ENCODE measurements at places on chromosomes 5 and 9.

GRCh38 chr5:79575996-79576395 lies 36.2 kb upstream of the TENT2 start:
- no peak for DNase-seq

DNA sequence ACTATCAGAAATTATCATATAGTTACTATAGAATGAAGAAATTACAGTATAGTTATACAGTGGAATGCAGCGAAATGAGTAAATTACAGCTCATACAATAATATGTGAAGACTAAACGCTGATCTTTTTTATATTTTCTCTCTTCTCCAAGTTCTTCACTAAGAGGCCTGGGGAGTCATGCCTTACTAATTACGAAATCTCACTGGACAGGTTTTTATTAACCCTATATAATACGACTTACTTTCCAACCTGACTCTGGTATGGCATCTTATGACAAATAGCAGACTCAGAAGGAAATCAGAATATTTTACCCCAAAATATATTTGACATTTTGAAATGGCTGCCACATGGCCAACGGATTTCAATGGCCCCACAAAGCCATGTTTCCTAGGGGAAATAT lies 9.1 kb downstream of the CARNMT1 start:
- DNase-seq, result no peak

DNA sequence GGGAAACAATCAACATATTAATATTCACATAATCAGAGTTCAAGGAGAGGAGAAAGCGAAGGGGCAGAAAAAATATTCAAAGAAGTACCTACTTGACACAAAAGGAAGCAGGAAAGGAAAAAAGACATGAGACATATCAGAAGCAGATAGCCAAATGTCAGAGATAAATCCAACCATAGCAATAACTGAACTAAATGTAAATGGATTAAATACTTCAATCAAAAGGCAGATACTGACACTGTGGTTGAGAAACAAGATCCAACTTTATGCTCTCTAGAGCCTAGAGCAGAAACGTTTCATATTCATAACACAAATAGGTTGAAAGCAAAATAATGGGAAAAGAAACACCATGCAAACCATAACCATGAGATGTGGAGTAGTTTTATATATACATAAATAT lies 9.0 kb downstream of the MRPS2 start:
- no peak for DNase-seq

- no peak for DNase-seq
Measured at GRCh38 chr5:177146891-177147638, 13.5 kb downstream of the NSD1 start.

DNA sequence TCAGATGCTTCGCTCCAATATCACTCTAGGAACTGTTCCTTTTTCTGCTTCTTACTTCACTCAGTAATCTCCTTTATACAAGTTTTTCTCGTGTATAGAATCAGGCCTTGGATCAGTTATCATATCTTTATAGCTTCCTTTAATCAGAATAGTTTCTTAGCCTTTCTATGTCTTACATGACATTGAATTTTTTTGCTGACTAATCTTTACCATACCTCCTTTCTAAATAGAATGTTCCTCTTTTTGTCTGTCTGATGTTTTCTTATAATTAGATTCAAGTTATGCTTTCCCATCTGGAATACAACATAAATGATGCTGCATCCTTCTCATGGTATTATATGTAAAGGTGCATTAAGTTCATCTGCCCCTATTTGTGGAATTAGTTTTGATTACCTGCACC lies 40.2 kb upstream of the TYRP1 start:
- DNase-seq, result no peak

DNA sequence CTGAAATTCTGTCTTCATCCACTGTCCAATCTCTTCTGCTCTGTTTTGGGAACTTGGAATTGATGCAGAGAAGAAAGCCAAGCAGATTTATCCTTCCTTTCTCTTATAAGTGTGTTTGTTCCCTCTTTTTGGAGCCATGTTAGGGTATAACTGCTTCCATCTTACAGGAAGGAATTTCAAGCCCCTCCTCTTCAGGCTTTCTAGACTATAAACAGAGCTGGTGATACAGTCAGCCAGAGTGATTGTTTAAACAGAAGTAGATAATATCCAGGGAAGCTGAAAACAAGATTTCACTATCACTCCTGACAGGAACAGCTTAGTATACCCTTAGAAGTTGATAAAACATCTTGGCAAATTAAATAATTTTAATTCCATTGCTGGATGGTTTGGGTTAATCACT lies 102.1 kb upstream of the DMRT1 start:
- DNase-seq, result no peak

GRCh38 chr5:25892211-25892610 lies 1146.2 kb downstream of the CDH9 start:
- no peak for DNase-seq
